ENCODE measurements at places on chromosomes 6 and 20.

DNA sequence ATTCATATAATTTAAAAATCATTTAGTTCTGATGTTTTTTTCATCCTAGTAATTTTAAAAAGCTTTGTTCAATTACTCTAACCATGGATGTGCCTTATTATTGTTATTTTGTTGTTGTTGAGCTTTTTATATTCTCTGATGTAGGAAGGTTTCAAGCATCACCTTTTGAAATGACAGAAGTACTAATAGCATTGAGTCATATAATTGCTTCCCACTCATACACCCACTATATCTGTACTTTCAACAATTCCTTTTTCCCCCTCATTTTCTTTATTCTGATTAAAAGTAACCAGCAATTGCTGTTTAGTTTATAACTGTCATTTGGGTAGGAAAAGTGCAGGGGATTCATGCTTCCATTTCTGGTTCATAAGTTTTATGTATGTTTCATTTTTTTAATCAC is 38.6 kb downstream of the DNAH8 start:
- no peaks in the 10 kb centered on the region for H3K36me3 ChIP-seq
- no peak for DNase-seq
- no peaks in the 10 kb centered on the region for H3K27me3 ChIP-seq
- no peak overlapping the region for H3K27ac ChIP-seq
- no peak overlapping the region for H3K4me3 ChIP-seq
- H3K4me1 ChIP-seq = no peaks in the 10 kb centered on the region

DNA sequence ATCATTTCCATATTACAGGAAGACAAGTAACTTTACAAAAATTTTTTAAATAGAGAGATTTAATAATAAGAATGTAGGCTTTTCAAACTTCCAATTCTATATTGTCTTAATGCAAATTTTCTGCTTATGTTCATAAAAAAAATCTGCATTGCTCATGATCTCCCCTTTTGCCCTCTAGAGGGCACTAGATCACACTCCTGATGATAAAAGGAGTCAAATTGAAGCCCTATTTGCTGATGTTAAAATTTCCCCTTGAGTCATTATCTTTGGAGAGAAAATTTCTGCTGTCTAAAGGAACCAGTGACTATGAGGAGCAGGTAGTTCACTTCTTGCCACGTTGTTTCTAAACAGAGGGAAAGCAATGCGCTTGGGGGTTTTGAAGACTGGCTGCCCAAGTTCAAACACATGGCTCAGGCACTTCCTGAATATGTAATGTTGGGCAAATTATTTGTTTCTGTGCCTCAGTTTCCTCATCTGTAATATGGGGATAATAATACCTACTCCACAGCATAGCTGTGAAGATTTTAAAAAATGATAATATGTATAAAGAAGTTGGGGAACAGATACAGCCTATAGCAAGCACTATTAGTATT is 874.2 kb downstream of the TFAP2A start:
- no peaks in the 10 kb centered on the region for H3K27me3 ChIP-seq
- H3K4me1 ChIP-seq = no peaks in the 10 kb centered on the region
- no peaks in the 10 kb centered on the region for H3K36me3 ChIP-seq
- H3K4me3 ChIP-seq = no peak overlapping the region
- no peak for DNase-seq
- H3K27ac ChIP-seq = no peak overlapping the region

DNA sequence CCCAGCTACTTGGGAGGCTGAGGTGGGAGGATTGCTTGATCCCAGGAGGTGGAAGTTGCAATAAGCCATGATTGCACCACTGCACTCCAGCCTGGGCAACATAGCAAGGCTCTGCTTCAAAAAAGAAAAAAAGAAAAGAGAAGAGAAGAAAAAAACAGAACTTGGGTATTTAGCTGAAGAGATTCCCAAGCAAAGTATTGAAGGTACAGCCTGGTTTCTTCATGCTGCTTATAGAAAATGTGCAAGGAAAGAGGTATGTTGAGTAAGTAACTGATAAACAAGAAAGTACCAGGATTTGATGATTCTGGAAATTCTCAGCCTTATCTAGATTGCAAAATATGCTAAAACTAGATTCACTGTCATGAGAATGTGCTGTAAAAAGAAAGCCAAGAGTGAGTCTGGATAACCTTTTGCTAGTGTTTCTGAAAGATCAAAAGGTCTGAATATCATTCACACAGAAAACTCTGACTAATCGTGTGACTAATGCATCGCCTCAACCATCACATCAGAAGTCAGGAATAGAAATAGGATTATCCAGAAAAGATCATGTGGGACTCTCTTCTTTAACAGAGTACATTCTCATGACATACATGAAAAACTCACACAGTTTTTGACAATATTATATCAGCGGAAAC is 32.4 kb upstream of the NOP56 start:
- no peak for DNase-seq
- H3K4me3 ChIP-seq = no peak overlapping the region
- H3K4me1 ChIP-seq = no peaks in the 10 kb centered on the region
- no peak overlapping the region for H3K27ac ChIP-seq

DNA sequence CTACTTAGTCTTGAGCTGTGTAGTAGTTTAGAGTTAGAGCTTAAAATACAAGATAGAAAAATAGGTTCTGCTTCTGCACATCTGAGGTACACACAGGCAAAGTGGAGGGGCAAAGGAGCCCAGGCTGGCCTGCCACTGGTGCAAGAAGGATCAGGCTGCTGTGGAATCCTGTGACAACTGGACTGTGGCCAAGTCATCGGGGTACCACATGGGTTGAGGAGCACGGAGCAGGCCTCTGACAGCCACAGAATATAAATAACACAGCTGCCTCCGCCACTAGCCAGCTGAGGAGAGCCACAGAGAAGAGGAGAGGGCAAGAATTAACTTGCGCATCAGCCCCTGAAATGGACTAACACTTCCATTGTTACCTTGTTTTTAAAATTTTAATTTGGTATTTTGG is 206.0 kb upstream of the MARCKS start:
- 0 out of 2 replicates have a peak, but pooled peaks cover 2% of the 10 kb centered on the region for H3K4me1 ChIP-seq
- no peak overlapping the region for H3K27ac ChIP-seq
- no peak for DNase-seq
- H3K36me3 ChIP-seq = no peaks in the 10 kb centered on the region
- no peaks in the 10 kb centered on the region for H3K27me3 ChIP-seq

DNA sequence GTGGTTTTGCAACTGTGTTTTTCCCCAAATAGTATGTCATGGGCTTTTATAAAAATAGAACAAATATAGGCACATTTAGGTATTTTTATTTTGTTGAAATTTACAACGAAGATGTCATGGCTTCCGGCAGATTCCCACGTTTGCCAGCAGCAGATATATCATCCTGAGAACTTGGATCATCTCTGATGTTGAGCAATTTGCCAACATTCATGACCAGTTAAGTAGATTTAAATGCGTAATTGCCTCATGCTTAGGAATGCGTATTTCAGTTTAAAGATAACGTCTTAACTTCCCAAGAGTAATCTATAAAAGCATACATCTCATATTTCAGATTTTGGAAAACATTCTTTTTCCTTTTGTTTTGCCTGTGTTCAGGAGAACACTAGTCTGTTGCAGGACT is 457.8 kb downstream of the QKI start:
- no peaks in the 10 kb centered on the region for H3K27me3 ChIP-seq
- H3K27ac ChIP-seq = no peak overlapping the region
- DNase-seq = no peak
- H3K4me1 ChIP-seq = no peaks in the 10 kb centered on the region
- no peaks in the 10 kb centered on the region for H3K36me3 ChIP-seq

DNA sequence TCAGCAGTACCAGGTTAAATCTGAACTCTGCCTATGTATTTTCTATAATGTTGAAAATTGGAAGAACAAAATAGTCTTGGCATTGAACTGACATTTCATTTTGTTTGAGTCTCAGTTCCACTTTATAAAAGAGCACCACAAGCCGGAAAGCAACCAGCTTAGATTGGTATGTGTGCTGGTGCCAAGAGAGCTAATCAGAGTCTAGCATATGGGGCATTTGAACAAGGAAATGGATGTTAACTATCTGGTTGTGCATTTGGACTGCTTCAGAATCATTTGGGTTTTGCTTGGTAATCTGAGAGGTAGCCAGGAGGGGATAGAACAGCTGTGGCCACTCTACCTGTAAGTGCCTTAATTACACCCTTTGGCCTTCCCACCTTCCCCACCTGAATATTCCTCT is 184.8 kb downstream of the GRIK2 start:
- no peak overlapping the region for H3K4me3 ChIP-seq
- H3K4me1 ChIP-seq = no peaks in the 10 kb centered on the region
- no peak overlapping the region for H3K27ac ChIP-seq
- H3K36me3 ChIP-seq = no peaks in the 10 kb centered on the region
- no peak for DNase-seq
